Testis (tissue), 5 donors: ENCODE measurements at places on chromosomes 5 and 9.

DNA sequence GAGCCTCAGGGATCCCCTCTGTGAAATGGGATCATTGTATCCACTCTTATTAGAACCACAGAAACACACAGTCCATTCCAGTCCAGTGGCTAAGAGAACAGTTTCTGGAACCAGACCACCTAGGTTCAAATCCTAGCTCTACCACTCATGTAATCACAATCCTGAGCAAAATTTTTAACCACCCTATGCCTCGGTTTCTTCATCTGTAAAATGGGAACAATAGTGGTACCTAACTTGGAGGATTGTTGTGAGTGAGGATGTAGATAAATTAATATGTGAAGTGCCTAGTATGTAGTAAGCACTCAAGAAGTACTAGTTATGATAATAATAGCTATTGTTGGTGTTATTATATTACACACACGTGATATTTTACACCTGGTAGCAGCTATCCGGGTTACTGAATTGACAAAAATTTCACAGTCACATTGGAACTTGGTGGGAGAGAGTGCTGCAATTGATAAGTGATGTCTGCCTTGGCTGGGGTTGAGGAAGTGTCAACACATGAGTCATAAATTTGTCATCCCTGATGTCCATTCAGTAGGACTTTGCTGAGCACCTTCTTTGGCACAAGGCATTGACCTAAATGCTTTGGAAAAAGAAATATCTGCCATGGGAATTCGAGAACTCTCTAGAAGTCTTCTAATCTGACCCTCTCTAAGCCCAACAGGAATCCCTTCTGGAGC, 68.4 kb downstream of the COL27A1 start:
- DNase-seq = no peak

DNA sequence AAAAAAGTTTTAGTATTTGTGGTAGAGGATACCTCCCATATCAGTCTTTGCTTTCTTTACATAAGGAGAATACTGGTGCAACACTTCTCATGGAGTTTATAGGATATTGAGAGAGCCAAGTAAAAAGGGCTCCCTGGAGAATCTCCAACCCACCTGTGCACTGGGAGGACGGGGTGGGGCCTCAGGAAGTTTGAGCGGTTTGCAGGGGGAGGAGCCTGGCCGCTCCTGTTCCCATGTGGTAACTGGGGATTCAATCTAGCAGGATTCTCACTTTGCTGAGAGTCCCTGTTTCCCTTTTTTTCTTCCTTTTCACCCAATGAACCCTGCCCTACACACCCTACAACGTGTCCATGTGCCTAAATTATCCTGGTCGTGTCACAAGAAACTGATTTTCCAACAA, 82.8 kb downstream of the APTX start:
- no peak for DNase-seq

DNA sequence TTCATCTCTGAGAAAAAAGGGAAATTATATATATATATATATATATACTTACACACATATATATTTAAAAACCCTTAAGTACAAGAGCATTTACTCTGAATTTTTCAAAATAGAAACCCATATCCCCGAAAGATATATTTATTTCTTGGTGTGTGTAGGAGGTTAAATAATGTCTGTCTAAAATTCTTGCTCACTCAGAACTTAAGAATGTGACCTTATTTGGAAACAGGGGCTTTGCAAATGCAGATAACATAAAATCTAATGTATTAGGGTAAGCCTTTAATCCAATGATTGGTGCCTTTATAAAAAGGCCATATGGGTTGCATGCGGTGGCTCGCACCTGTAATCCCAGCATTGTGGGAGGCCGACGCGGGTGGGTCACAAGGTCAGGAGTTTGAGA, 517.3 kb upstream of the TLE4 start:
- DNase-seq = no peak

DNA sequence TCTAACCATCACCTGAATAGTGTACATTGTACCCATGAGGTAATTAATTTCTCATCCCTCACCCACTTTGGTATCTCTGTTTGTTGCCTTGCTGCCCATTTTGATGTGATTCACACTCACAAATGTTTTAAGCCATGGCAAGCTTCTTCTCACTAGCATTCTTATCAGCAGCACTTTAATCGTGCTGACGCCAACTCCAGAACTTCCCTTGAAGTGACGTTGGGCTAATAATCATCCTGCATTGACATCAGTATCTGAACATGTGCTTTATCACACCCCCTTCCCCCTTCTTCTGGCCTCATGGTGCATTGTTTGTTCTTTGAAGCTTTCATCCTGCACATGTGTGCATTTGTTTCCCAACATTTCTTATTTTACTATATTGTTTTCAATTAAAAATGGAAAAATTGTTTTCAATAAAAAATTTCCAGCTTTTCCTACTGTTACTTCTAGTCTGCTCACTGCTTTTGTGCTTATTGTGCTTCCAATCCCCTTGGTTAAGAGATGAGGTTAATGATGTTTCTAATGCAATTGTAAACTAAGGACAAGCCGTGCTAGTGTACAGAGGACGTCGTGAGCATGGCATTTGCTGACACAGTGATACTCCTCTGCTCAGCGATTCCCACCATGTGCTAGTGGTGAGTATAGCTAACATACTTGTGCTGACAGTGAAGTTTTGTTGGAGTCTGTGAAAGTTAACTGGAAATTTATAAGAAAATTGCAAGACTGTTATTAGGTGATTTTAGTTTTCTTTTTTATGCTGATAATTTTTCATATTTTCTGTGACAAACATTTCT, 238.5 kb downstream of the KDM4C start:
- no peak for DNase-seq
